Bronchial epithelial cell (primary cell): ENCODE measurements at places on chromosomes 13 and 19. TPM values are rescaled to one million over a fixed set of nuclear protein-coding genes. Genes with fewer than 3 reads are reported as not detected.

- no peak for DNase-seq
Observed at GRCh38 chr19:1224847-1225246, 13.0 kb downstream of the CBARP start.

GRCh38 chr13:40387775-40388174 is 278.7 kb downstream of the FOXO1 start:
- no peak for DNase-seq

- no peak for DNase-seq
Observed at GRCh38 chr13:107238262-107238981, 670.5 kb upstream of the ARGLU1 start.

DNA sequence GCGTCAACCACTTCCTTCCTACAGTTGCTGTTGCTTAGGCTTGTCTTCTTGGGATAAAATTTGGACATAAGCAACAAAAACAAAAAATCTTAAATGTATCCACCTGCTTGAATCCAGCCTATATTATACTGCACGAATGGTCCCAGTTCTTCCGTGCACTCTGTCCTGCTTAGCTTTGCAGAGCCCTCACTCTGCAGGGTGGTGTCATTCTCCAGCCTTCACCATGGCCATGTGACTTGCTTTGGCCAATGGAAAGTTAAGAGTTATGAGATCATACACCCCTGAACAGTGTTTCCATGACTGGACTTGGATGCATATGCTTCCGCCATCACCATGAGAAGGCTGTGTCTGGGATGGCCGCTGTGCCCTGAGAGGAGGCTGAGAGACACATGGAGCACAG is 27.4 kb upstream of the SACS start:
- no peak for DNase-seq

DNA sequence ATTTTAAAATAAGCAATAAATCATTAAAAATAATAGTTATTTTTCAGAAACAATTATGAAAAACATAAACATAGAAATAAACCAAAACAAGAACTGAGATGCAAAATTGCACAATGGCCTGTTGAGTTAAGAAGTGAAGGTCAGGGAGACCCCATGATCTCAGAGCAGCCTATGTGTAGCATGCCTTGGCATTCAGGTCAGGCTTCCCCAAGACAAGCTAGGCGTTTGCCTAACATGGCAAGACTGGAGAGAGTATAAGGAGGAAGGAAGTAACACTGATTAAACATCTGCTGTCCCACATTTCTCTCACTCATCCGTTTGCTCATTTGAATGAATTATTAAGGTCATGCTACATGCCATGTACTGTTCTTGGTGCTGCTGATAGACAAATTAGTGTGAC is 291.8 kb downstream of the TSHZ3 start:
- DNase-seq, result no peak

- no peak for DNase-seq
Observed at GRCh38 chr19:15253513-15253912, 21.3 kb upstream of the EPHX3 start.

- peak; percentile 55 for DNase-seq
Observed at GRCh38 chr19:16969135-16969534, 57.5 kb downstream of the CPAMD8 start.

DNA sequence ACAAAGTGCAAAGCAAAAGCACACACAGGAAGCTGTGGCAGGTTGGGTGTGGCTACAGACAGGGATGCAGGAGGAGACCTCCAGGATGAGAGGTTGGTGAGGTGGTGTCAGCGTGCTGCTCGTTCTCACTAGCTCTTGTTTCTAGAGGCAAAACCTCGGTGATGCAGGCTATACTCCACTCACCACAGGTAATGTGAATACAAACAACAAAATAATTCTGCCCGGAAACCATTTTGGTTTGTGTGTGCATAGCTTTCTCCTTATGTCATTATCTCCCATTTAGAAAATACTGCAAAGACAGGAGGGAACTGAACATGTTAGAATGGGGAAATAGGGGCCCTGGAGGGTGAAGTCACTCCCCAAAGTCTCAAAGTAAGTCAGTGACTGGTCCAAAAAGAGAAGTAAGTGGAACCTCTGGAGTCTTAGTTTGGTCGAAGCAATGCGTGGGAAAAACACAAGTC is 9.4 kb downstream of the LCP1 start:
- DNase-seq, result no peak

- no peak for DNase-seq
Observed at GRCh38 chr19:2101417-2102335, 5.0 kb downstream of the IZUMO4 start.

DNA sequence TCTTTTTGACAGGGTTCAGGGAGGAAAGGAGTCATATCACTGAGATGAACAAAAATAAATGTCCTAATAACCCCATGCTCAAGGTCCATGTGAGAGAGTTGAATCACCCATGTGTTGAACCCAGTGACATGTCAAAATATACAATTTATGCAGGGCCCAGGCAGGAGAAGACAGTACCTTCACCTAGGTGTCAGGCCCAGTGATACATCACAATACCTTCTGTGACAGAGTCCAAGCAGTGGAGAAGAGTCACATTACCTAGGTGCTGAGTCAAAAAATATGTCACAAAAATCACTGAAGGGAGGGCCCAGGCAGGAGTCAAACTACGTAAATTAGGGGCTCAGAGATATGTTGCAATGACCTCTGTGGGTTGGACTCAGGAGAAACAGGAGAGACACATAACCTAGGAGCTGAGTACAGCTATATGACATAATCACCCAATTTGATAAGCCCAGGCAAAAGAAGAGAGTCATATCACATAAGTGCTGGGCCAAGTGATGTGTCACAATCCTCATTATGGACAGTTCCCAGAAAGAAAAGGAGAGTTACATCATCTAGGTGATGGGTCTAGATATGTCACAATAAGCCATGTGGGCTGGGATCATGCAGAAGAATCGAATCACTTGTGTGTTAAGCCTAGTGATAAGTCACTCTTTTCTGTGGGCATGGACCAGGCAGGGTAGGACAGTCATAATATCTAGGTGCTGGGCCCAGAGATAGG is 13.8 kb upstream of the ZNF724 start:
- peak; percentile 46 for DNase-seq

GRCh38 chr13:42653679-42654078 is 79.7 kb downstream of the TNFSF11 start:
- DNase-seq, result no peak

- DNase-seq, result no peak
Observed at GRCh38 chr13:27383104-27383921, 41.1 kb upstream of the GTF3A start.

DNA sequence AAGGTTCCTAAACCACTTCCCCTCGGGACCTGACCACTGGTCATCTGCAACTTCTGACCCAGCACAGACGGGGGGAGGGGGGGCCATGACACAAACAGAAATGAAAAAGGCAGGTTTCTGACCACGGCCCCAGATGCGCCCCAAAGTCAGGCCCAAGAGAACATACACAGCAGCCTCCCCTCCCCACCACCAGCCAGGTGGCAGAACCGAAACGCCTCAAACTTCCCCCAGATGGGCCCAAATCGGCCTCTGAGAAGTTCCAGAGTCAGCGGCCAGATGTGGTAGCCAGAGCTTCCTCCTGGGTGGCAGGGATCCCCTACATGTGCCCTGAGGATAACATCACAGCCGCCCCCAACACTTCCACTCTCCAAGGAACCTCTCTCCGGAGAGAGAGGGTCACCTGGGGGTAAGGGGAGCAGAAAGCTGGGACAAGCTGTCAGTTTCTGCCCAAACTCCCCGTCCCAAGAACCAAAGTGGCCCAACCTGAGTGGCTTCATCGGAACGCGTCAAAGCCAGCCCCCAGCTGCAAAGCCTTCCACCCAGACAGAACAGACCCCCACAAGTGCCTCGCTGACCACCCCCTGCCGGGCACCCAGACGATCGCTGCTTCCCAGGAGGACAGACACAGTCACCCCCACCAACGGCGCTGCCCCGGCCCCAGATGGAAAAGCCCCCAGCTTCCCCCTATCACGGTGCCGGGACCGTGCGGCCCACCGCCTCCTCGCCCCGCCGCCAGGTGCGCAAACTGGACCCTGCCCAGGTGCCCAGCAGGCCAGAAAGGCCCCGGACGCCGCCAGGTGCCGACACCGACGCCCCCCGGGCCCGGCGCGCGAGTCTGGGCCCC is 800 bp downstream of the ELL start:
- peak; percentile 4 for DNase-seq

DNA sequence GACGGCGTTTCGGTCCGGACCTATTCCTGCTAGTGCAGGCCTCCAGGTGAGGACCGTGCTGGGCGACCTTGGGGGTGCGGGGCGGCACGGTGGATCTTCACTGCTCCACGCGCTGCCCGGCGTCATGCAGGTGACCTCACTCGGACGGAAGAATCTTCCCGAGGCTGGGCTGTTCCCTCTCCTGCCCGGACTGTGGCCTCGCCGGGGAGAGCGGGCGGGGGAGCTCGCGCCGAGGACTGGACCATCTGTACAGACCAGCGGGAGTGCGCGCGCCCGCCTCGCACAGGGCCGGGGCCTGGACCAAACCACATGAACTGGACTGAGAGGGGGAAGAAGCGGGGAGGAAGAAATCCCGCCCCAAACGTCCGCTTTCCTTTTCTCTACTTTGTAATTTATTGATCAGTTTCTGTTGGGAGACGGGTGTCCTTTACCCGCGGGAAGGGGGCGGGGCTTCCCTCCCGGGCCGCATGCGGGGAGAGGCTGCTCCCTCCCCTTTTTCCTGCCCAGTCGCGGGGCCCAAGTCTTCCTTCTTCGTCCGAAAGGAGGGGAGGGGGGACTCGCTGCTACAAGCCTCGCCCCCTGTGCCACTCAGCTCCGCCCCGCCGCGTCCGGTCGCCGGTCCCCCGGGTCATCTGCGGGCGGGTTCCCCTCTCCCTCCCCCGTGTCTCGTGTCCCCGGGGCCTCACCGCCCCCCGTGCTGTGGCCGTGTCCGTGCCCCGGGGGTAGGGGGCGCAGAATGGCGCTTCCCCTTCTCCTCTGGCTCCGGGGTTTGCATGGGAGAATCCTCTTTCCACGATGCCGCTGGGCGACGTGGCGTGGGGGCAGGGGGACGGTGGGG is 4.9 kb downstream of the HRC start:
- DNase-seq, result peak; percentile 33

GRCh38 chr19:43752287-43752875 is 2.4 kb downstream of the SMG9 start:
- no peak for DNase-seq

DNA sequence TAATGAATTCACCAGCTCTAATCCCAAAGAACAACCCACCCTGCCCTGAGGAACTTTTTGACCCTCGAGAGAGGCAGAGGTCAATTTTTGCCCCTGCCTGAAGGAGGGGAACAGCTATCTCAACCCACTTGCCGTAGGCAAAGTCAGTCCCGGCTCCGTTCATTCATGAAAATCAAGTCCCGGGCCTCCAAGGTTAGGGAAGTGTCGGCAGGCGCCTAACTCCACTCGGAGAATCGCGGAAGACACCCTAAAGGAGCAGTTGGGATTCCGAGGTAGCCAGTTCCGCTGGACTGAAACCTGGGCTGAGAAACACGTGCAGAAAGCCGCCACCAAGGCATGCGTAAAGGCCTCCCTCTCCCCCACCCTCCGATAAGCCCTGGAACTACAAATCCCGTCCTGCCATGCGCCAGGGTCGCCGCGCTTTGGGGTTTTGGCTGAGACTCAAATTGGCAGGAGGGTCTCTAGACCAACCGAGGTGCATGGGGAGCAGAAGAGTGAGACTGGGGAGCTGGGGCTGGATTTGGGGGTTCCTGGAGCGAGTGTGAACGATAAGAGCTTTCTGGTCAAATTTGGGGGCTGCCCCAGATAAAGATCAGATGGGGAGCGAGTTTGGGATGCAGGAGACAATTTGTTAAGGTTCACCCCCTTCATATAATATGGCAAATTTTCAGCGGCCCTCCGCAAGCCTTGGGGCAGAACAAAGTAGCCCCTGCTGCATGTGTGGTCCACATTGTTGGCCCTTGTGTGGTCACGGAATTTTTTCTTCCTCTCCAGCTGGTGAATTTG is at the start of gene TNPO2:
Gene TNPO2 (minus strand): TSS at position 292 of the 786 bp plus-strand sequence. CDS start 2,955 bp downstream, outside the sequence.
- peak; percentile 49 for DNase-seq

DNA sequence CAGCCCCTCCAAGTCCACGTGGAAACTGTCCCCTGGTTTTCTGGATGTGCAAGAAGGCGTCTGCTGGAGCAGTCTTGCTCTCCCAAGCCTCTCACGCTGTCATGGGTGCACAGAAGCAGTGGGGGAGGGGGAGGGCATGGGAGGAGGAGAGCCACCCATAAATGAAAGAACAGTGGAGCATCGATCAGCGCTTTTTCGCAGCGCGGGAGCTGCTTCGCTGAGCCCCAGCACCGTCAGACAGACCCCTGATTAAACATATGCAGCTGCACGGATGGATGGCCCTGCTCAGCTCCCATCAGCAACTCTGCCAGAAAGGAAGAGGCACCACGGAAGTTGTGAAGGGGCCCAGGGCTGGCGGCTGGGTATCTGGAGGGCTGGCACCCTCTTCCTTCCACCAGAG is 264.9 kb downstream of the UQCRFS1 start:
- DNase-seq, result no peak

DNA sequence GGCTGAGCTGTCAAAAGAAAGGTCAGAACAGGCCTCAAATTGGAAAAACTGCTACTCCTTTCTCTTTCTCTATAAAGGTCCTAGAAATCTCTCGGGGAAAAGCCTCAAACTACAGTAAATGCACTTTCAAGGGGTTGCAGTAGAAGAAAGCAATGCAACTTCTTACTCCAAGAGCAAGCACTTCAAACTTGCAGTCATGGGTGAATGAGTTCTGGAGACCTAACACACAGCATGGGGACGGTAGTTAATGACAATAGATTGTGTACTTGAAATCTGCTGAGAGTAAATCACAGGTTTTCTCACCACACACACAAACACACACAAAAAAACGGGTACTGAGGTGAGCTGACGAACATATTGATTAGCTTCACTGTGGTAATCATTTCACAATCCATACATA is 11.8 kb downstream of the TUBGCP3 start:
- DNase-seq, result no peak

- no peak for DNase-seq
Observed at GRCh38 chr19:12888006-12888603, 1.1 kb upstream of the KLF1 start.

The ZNF536 gene
- not detected in 2 replicates for total RNA-seq

The MYO9B gene
- total RNA-seq, result 15.5 and 21.9 TPM in 2 replicates

The SLC6A16 gene
- total RNA-seq, result under 0.01 TPM in 1 of 2 replicates, not detected in the other

The ZNF486 gene
- 2.6 and 3.1 TPM in 2 replicates for total RNA-seq

The MAP2K7 gene
- total RNA-seq, result 10.0 and 11.9 TPM in 2 replicates

The U2AF2 gene
- 121 and 140 TPM in 2 replicates for total RNA-seq

The CADM4 gene
- total RNA-seq, result 13.4 and 19.1 TPM in 2 replicates

The PABPC3 gene
- total RNA-seq, result under 0.01 and 0.13 TPM in 2 replicates

The IGFL1 gene
- total RNA-seq, result not detected in 2 replicates

The MEIS3 gene
- total RNA-seq, result 8.7 and 11.3 TPM in 2 replicates
